Small intestine (tissue), 16 donors: ENCODE measurements at places on chromosomes 12 and 14.
A peak's percentile ranks its signal among the peaks of the same experiment; 100 is the strongest.

GRCh38 chr14:81980601-81981306 is 447.1 kb upstream of the SEL1L start:
- peak; percentile 75 for DNase-seq

- no peak for DNase-seq
These were observed 570.0 kb downstream of the SLC16A7 start for GRCh38 chr12:60165781-60166180.

GRCh38 chr12:122643207-122643805 is 59.9 kb downstream of the HCAR2 start:
- no peak for DNase-seq

DNA sequence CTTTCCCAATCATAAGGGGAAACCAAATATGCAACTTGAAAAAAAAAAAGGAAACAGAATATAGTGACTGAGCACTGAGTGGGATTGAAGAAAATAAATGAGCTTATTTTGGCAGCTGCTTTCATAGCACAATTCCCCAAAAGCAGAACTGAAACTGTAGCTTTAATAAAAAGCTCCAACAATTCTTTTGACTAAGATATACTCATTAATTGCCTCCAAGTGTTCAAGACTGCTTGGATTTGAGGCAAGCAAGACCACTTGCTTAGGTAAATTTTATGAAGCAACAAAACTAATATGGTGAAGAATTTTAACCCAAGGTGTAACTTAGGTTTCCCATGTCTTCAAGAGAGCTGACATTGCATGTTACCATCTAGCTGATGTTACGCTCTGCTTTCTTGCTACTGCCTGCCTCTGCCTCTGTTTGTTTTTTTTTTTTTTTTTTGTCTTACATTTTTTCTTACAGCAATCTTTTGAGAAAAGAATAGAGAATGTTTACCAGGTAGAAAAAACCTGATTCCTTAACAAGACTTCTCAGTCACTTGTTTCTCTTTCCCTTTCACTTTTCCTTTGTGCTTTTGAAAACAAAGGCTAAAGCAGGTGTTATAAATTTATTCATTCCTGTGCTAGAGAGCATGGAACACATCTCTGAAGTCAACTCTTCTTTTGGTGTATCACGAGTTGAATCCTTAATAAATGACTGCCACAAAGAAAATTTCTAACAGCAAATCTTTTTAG is 134.4 kb downstream of the BCAT1 start:
- DNase-seq, result peak; percentile 26

DNA sequence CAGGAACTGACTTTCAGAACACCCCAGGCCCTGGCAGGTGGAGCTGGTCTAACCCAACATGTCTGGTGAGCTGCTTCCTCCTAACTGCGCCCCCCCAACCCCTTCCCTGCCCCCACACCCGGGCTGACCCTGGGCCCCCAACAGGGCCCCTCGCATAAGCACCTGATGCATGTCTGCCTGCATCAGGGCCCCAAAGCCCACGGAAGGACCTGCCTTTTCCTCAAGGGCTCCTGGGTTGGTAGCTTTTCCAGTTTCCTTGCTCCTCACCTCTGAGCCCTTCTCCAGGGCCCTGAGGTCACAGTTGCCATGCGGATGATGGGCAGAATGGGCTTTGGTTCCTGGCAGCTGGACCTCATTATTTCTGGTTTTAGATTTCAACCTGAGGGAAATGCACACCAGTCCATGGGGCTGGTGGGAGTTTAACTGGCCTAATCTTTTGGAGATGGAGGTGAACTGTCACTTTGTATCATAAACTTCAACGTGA is 18.5 kb downstream of the TESC start:
- DNase-seq, result no peak

- DNase-seq, result no peak
These were observed 79.1 kb downstream of the GRIP1 start for GRCh38 chr12:66599816-66600215.

DNA sequence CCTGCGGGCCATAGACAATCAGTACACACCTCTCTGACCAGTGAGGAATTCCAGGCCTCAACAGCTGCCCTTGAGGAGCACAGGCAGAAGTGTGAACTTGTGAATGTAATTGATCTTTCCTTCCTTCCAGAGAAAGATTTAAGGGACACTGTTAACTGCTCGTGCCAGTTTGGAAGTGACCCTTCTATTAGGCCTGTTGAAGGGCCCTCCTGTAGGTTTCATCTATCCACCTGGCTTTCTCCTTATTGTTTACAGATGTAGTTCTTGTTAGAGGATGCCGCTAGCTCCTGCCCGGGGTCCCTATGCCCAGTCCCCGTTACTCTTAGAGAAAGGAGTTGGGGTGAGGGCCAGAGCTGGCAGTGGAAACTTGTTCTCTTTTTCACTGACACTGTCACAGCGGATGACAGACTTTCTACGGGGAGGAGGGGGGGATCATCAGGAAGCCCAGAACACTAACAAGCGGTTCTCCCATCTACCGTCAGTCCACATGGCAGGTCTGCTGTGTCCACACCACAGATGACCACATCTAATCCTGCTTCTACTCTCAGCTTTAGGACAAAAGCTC is 42.6 kb downstream of the SH2B3 start:
- DNase-seq, result no peak

- no peak for DNase-seq
These were observed 510.7 kb downstream of the C12orf50 start for GRCh38 chr12:87518481-87518880.

- DNase-seq, result peak; percentile 94
These were observed 29.4 kb upstream of the STAC3 start for GRCh38 chr12:57280211-57281062.

GRCh38 chr14:63551332-63551731 is 8.2 kb upstream of the PPP2R5E start:
- no peak for DNase-seq

- no peak for DNase-seq
These were observed 54.0 kb downstream of the SLC38A1 start for GRCh38 chr12:46214668-46215436.
